Activated CD4-positive, alpha-beta T cell treated with anti-CD3 and anti-CD28 coated beads for 24 hours (primary cell): ENCODE measurements at places on chromosomes 7 and 10.

DNA sequence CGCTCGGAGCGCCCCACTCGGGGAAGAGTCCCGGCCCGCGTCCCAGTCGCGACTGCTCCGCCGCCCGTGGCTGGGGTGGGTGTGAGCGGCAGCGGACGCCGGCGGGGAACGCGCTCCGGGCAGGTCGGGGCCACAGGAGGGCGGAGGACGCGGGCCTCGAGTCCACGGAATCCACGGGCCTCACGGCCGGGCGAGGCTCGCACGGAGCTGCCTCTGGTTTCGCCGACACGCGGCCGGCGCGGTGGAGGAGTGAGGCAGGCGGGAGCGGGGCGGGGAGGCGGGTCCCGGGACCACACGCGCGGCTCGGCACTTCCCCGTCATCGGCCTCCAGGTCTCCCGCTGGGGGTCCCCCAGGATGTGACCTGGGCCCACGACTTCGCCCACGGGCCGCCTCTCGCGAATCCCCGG is 533 bp upstream of the NKX6-2 start:
- no peak for DNase-seq

DNA sequence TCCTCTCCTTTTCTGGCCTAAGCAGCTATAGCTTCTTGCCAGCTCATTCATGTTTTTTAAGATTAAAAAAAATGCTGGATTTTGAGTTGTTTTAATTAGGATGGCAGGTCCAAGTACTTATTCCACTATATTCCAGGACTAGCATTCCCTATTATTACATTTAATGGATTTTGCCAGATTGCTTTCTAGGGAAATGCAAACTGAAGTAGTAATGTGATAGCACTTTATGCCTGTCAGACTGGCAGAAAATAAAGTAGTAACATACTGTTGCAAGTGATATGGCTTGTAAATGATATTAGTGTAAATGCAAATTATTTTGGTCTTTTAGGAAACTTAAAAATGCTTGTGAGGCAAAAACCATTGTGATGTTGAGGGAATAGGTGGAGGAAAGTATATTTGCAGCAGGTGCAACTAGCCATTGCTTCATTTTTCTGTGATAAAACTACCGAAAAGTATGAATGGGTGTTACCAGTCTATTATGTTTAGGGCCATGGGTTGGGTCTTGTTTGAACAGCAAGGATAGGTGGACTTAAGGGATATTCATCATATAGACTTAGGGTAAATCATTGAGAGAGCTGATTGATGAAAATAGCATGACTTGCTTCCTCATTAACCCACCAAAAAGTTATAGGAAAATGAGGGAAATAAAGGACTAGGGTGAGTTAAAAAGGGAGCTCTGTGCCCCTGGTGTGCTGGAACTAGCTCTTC is 19.9 kb downstream of the ZNRF2 start:
- no peak for DNase-seq

DNA sequence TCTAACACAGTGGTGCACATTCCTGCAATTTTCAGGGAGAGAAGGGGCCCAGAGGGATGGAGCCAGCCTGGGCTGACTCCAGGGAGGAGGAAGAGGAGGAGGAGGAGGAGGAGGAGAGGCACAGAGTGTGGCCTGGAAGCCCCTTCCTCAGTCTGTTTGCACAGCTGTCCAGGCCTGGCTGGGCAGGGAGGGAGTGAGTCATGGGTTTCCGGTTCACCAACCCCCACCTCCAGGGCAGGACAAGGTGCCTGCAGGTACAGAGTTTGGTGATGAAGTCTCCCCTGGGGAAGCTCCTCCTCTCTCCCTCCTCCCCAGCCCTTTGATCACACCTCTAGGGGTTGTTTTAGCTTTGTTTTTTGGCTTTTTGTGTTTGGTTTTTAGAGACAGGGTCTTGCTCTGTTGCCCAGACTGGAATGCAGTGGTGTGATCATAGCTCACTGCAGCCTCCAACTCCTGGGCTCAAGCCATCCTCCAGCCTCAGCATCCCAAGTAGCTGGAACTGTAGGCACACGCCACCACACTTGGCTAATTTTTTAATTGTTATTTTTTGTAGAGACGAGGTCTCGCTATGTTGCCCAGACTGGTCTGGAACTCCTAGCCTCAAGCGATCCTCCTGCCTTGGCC is 77.5 kb upstream of the CUX1 start:
- no peak for DNase-seq

DNA sequence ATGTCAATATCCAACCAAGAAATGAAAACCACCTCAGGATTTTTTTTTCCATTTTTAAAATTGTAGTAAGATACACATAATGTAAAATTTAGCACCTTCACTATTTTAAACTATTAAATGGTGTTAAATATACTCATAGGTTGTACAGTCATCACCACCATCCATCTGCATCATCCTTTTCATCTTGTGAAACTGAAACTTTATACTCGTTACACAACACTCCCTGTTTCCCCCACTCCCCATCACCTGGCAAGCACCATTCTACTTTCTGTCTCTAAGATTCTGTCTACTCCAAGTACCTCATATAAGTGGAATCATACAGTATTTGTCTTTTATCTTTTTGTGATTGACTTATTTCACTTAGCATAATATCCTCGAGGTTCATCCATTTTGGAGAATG is 335.2 kb upstream of the NPSR1 start:
- no peak for DNase-seq

DNA sequence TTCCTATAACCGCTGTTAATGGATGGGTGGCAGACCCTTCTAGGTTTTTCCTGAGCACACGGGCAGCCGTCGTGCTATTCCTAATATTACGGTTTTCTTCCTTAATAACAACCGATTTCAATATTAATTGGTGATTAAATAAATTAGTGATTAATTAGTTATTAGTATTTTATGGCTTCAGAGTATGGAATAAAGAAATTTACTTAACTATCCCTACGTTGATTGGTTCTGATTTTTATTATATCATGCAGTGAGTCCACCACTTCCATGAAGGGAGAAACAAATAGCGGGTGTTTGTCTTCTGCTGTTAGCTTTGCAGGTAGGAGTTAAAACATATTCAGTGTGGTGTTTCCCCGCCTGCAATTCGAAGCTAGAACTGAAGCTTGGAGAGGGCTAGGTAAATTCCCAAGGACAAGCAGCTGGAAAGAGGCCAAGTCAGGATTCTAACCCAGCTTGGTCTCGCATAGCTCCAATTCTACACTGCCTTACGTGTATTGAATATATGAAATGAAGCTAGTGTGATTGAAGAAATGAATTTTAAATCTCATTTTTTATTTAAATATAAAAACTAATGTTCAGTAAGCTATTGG is 928 bp upstream of the CSTF2T start:
- DNase-seq: peak; percentile 29

DNA sequence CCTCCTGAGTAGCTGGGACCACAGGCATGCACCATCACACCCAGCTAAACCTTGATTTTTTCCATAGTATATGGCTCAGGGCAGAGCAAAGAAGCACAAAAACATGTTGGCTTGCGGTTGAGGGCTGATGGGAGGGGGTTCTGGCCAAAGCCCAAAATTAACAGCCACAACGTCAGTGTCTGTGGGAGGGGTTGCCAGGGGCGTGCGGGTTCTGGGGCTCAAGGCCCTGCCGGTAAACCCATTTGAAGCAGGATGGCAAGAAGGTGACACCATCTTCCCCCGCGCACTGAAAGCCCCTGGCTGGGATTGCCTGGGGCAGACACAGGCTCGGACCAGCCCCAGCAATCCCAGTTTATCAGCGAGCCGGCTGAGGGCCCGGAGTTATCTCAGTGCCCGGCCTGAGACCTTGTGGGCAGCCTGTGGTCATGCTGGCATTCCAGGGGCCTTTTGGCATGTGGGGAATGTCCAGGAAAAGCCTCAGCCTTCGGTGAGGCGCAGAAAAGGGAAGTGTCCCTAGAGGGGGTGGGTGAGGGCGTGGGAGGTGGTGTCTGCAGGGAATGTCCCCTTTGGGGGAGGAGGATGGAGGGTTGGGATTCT is 167.7 kb upstream of the TNRC18 start:
- DNase-seq: no peak

- no peak for DNase-seq
Measured at GRCh38 chr7:28958235-28958979, at the start of gene TRIL. Gene TRIL (minus strand): TSS chr7:28958330. CDS start chr7:28958046, 284 bp downstream.

GRCh38 chr10:7435674-7436073 is 24.8 kb upstream of the SFMBT2 start:
- DNase-seq: no peak

DNA sequence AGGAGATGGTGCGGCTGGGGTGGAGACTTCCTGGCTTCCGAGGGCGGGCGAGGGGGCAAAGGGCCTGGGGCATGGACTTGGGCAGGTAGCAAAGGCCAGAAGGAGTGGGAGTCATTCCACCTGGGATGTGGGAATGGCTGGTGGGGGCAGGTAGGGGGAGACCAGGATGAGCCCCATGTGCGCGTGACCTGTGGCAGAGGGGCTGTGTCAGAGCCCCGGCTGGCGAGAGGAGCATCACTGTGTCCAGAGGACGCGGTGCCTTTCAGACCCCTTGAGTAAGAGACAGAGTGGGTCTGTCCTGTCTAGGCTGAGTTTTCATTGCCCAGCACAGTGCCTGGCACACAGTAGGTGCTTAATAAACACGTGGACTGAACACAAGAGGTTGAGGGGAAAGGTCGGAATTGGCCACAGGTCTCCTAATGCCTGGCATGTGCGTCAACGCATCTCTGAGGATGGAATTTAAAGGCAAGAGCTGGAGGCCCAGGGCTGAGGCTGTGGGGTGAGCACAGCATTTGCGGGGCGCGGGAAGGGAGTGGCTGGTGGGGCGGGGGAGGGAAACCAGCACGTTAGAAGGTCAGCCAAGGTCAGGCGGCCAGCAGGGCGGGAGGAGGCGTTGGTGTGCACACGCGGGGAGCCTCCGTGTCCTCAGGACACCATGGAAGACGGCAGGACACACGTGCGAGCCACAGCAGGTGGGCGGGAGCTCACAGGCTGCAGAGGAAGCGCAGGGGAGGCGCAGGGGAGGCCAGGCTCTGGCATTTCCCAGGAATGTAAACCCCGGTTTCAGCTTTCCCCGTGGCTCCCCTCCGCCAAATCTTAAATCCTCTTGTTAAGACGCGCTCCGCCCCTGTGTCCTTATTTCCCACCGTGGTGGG is 51.8 kb downstream of the CUX1 start:
- DNase-seq: no peak

DNA sequence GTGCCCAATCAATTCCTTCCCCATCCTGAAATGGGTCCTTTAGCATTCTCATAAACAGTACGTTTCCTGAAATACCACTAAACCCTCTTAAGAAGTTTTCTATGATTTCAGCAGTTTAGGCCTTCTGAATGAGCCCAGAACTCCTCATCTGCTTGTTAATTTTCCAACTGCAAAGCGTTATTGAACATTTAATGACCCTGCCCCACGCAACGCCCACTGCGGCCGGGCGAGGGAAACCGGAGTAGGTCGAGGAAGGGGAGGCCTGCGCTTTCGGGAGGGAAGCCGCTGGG is 608 bp upstream of the UBN2 start:
- no peak for DNase-seq

GRCh38 chr10:68086910-68087684 is 12.0 kb upstream of the HERC4 start:
- DNase-seq: no peak

GRCh38 chr10:43390759-43391158 is 18.2 kb downstream of the HNRNPF start:
- DNase-seq: no peak

DNA sequence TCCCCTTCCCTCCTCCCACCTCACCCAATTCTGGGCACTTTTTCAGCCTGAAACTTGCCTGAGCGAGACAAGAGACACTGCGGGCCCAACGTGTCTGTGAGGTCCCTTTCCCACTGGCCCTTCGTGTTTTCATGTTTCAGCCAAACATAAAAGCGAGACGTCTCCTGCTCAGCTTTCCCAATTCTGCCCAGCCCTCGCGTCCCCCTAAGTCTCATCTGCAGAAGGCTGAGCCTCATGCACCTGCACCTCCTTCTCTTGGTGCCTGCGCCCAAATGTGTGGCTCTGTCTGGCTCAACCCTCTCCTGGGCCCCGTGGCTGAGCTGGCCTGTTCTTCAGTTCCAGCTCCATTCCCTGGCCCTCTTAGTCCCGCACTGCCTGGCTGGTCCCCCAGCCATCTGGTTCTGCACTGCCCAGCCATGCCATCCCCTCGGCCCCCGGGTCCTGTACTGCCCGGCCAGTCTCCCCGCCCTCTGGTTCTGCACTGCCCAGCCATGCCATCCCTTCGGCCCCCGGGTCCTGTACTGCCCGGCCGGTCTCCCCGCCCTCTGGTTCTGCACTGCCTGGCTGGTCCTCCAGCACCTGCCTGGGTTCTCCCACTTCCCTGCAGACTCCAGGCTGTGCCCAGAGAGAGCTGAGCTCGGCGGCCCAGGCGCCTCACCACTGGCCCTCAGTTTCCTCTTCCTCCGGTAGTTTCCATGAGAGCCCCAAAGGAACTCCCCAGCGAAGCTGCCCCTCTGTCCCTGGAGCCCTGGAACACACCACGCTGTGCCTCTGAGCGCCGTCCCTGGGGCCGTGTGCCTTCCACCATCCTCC is 224.1 kb downstream of the DNAJB6 start:
- DNase-seq: no peak

GRCh38 chr7:17275749-17276671 is 22.4 kb upstream of the AHR start:
- DNase-seq: no peak

GRCh38 chr7:96090756-96091155 is 231.1 kb downstream of the SLC25A13 start:
- DNase-seq: no peak

DNA sequence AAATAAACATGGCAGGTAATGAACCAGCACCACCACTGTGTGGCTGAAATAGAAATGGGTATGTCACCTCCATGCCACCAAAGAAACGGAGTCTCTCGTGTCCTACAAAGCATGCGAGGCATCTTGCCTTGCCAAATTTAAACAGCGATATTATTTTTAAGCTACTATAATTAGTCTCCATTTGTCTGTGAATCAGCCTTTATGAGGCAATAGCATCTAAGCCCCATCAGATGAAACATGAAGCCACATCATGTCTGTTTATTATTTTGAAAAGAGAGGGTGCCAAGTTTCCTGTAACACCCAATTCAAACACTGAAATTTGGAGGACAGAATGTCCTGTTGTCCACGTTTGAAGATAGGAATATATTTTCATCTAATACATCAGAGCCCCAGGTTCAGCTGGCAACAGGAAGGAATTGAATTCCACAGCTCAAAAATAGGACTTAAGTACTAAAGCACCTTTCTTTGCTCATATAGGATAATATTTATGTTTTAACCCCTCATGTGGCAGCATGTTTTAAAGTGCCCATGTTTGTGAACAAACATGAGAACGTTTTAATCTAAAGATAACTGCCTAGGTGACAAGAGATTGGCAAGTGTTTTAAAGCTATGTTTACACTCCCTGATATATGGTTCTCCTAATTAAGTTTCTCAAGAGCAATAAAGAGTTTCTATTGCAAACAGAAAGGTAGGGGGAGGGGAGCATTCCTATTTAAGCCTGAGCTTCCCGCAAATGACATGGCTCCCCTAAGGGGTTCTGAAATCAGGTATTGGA is 86.8 kb downstream of the SORBS1 start:
- no peak for DNase-seq
